ENCODE measurements at places on chromosomes 2 and 18. TPM values are rescaled to one million over a fixed set of nuclear protein-coding genes. Genes with fewer than 3 reads are reported as not detected.

ST8SIA3 gene
- 5.5 TPM for total RNA-seq

ABCG5 gene
- 0.27 TPM for total RNA-seq

CPLX4 gene
- total RNA-seq: 46.1 TPM

FAM237A gene
- total RNA-seq: not detected

C2orf78 gene
- not detected for total RNA-seq

ZNF804A gene
- 21.1 TPM for total RNA-seq

LBX2 gene
- not detected for total RNA-seq

SLC5A6 gene
- total RNA-seq: 40.4 TPM

LRP1B gene
- total RNA-seq: 9.5 TPM

ARL4C gene
- 43.8 TPM for total RNA-seq

LDLRAD4 gene
- 83.4 TPM for total RNA-seq

BCL2L11 gene
- total RNA-seq: 42.2 TPM

ATP6V1C2 gene
- 36.4 TPM for total RNA-seq

TNS1 gene
- total RNA-seq: 132 TPM

HOXD11 gene
- not detected for total RNA-seq

COMMD1 gene
- 73.4 TPM for total RNA-seq

DGKD gene
- 48.3 TPM for total RNA-seq

ADRA2B gene
- 1.9 TPM for total RNA-seq

POMC gene
- total RNA-seq: 3.4 TPM

CDK5R2 gene
- 16.2 TPM for total RNA-seq

KYNU gene
- total RNA-seq: 3.5 TPM

DNAJC5G gene
- total RNA-seq: not detected

DSG4 gene
- not detected for total RNA-seq

KANSL3 gene
- 77.7 TPM for total RNA-seq

ANKRD62 gene
- not detected for total RNA-seq

VWC2L gene
- total RNA-seq: 11.5 TPM

ONECUT2 gene
- total RNA-seq: 10.5 TPM
